CD8-positive, alpha-beta memory T cell (primary cell): ENCODE measurements at places on chromosomes 5 and 9.

DNA sequence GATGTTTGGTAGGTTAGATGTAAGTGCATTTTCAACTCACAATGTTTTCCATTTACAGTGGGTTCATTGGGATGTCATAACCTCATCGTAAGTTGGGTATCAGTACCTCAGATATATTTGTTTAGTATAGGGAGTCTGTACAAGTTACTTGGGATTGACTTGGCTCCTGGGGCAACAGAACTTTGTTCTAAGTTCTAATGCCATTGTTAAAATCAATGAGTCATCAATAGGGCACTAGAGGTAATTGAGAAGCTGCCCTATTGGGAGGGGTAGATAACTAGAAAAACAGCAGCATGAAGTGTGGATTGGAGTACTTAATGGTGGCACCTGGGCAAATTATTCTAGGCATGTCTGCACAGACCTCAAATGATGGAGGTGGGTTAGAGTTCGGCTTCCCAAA lies 272.8 kb downstream of the DOCK8 start:
- no peak for DNase-seq

DNA sequence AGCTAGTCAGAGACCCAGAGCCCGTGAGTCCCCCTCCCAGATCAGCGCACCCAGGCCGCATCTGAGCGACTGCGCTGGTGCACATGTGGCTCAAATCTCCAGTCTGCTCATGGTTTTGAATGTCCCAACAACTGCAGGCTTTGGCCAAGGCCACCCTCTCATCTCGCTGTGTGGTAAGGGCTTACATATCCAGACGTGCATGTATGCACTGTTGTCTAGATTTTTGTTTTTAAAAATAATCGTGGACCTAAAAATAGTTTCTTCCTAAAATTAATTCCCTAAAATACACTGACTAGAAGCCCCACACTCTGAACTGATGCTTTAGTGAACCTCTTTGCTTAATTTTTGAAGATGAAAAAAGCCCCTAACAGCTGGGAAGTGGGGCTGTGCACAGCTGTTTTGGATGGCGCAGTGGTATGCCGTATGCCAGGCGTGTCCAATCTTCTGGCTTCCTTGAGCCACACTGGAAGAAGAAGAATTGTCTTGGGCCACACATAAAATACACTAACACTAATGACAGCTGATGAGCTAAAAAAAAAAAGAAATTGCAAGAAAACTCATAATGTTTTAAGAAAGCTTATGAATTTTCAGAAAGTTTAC lies 143.0 kb upstream of the LHFPL2 start:
- no peak for DNase-seq

DNA sequence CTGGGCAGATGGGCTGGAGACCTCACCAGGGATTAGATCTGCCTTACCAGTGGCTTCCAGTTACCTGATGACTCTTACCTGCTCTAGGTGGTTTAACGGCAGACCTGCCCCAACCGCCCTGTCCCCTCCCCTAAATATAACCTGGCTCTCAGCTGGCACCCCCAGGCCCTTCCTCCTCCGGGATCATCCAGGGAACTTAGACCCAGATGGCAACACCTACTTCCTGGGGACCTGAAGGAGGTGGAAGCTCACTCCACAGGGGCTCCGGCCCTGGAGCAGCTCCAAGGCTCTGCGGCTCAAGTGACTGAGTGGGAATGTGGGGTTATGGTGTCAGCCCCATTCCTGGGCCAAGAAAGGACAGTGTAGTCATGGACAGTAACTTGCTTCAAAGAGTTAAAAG lies 130.4 kb downstream of the OLFM1 start:
- DNase-seq, result no peak

DNA sequence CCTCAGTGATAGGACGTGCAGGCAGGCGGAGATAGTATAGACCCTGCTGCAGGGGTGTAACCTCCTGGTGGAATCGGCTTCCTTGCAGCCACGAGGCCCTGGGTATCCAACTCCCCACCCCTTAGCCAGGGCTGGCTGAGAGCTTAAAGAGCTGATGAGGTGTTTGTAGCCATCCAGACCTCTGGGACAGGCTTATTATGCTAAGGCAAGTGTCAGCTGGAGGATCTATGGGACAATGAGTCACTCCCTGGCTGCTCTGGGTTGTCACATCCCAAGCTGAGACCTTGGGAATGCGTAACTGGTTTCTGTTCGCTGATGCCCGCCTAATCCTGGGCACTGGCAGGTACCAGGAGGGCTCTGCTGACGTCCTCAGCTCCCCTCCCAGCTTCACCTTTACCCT lies 38.9 kb downstream of the DAB2IP start:
- no peak for DNase-seq

DNA sequence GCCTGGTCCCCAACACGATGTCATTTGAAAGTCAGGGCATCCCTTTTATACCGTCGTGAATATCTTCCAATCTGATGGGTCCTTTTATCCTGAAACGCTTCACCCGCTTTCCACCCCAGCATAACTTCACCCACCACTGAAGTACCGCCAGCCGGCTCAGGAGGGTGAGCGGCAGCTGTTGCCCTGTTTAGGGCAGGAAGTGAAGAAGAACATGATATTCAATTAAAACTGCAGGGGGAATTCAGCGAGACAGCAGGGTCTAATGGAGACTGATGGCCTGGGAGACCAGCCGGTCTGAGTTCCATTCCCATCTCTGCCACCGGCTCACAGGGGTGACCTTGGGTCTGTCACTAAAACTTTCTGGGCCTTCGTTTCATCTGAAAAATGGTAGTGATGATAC lies 68.2 kb upstream of the EGFLAM start:
- DNase-seq, result no peak

DNA sequence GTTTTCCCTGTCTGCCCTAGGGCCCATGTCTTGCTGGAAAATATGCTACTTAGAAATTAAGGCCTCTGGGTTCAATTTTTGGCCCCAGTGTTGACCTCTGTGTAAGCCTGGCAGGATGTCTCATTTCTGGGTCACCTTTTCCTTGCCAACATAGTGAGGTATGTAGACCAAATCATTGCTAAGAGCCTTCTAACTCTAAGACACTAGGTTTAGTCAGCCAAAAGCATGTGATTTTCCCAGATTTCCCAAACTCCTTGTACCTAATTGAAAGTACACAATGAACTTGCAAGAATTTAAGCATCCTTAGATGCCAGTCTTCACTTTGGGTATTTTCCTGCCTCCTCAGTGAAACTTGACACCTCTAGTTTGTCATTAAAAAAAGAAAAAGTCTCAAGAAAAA lies 77.0 kb downstream of the GALNT10 start:
- DNase-seq, result no peak

GRCh38 chr5:171622010-171622409 lies 163.6 kb upstream of the SMIM23 start:
- no peak for DNase-seq

DNA sequence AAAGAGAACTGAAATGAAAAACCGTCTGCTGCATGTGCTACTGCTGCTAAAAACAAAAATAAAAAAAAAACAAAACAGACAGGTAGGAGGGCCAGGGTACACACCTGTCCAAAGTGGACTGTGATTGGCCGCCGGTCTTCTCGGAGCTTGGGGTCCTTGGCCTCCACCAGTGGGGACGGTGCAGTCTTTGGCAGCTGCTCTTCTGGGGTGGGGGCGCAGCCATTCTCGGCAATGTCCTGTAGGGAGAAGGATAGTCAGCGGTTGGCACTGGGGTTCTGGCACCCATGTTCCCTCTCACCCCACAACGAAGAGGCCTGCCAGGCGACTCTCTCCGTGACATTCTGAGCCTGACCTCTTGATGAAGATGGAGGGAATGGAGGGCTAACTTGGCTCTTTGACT lies 84.3 kb downstream of the CRB2 start:
- DNase-seq, result no peak

GRCh38 chr9:83266331-83266665 lies 203.4 kb upstream of the RASEF start:
- DNase-seq, result no peak

DNA sequence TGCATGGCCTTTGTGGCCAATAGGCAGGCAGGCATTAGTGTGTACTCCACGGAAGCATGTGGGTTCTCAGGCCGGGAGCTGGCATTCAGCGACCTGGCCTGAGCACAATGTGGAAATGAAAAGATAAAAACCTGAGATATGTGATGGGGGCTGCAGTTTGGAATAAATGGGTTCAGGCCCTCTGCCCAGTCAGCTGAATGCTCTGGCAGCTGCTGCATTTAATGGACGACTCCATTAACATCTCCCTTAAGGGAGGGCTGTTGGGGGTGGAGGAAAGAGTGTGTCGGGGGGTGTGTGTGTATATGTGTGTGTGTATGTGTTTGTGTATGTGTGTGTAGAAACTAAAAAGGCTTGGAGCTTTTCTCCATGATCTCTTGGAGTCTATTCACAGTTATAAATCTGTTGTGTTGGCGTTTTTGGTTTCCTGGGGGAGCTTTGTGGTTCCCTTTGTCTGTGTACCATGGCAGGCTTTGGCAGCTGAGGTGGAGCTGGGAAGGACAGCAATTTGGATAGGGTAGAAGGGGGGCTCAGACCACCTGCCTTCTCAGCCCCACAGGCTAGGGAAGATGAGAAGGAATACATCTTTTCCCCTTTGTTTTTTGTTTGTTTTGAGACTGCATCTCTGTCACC lies 27.3 kb upstream of the HSPA9 start:
- DNase-seq, result no peak

DNA sequence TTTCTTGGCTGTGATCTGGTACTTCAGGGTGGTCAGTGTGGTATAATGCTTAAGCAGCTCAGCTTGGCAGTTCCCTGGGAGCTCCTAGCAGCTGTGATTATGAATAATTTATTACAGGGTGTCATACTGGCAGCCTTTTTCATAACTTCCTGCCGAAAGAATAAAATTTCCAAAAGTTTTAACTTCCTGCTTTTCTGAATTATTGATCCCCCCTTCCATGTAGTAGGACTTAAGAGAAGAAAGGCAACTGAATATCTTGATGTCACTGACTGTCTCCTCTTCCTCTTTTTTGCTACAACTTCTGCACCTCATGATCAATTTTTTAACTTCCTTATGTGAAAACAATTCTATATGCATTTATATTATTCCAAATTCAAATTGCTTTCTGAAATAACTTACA lies 74.3 kb upstream of the SPEF2 start:
- DNase-seq, result no peak

DNA sequence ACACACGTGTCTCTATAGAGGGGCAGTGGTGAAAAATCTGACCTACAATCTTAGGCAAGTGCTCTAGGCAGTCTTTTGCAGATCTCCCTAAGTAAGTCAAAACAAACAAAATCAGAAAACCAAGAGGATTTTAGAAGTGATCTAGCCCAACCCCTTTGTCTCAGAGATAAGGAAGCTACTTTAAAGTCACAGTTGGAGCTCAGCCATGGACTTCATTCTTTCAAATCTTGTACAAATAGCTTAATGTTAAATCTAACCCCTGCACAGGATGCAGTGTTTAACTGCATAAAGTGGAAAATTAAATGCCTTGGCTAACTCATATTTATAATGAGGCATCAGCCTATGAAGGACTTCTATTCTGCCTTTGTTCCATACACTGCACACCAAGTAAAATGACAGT lies 135.1 kb upstream of the RFX3 start:
- DNase-seq, result no peak

DNA sequence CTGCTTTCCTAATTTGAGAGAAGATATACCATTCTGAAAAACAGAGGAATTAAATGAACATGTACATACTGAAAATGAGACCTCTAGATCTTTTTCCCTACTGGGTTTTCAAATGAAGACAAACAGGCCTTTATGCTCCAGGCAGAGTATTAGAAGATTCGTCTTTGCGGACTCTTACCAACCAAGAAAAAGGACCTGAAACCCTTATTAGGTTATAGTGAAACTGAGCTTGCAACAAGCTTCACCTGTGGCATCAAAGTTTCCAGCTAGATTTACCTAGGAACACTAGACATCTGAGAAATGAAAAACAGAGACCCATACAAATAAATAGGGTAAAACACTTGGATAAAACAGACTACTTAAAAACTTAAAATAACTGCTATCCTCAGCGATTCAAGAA lies 46.3 kb downstream of the SMIM15 start:
- no peak for DNase-seq

DNA sequence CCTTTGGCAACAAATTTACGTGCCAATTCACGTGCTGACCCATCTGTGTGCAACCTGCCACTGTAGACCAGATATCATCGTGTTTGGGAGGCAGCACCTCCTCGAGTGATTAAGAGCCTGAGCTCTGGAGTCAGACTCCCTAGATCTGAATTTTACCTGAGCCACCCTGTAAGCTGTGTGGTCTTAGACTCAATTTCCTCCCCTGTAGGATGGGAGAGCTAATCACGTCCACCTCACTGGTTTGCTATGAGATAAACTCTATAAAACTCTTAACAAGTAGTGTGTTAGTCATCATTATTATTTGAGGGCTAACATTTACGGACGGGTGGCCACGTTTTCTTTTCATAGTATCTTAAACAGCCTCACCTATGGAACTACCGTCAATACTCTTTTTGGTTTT lies 220.0 kb upstream of the ADAMTSL1 start:
- DNase-seq, result no peak

DNA sequence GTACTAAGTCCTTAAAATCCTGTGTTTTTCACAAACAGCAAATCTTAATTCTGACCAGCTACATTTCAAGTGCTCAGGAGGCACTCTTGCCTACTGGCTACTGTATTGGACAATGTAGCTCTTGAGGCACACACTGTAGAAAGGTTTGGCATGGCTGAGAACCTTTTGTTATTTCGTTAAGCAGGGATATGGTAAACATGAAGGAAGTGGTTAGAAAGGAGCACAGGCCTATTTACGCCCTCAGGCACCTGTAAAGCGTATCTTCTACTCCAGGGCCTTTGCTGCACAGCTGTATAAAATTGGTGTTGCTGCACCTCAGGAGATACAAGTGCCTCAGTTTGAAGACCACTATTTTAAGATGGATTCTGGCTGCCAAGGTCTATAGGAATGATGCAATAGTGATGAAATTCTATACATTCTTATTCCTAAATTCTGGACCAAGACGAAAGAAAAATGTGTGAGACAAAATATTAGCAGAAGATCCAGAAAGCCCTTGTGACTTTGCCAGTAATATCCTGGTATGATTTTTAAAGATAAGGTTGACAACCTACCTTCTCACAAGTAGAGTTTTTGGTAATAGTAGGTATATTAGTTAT lies 9.3 kb upstream of the OTULIN start:
- DNase-seq, result no peak

GRCh38 chr5:1789834-1790471 lies 9.7 kb downstream of the MRPL36 start:
- no peak for DNase-seq

- no peak for DNase-seq
Observed at GRCh38 chr5:29379619-29380018, 1813.9 kb upstream of the CDH6 start.

GRCh38 chr5:164335837-164336236 lies 830.4 kb downstream of the MAT2B start:
- DNase-seq, result no peak

DNA sequence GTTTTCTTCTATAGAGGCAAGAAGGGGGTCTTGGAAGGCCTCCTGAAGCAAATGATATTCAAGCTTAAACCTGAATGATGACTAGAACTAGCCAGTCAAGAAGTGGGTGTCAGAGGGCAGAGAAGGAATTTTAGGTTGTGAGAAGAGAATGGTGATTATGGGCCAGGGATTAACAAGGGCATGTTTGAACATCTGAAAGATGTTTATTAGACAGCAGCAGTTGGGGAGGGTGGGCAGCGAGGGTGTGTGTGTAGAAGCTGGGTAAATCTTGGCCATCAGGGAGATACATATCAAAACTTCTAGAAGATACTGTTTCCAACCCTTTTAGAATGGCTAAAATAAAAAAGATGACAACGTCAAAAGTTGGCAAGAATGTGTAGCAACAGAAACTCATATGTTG lies 54.5 kb downstream of the MAN2A1 start:
- no peak for DNase-seq

- DNase-seq, result no peak
Observed at GRCh38 chr5:96718635-96719077, 56.5 kb downstream of the CAST start.
